Aorta (tissue), 5 donors: ENCODE measurements at places on chromosomes 1 and 21. TPM values are rescaled to one million over a fixed set of nuclear protein-coding genes. Genes with fewer than 3 reads are reported as not detected.

Gene RCAN3
- 0.84 TPM for polyA plus RNA-seq

GRCh38 chr1:22741118-22741517, 30.5 kb downstream of the EPHB2 start:
- no peak for DNase-seq

DNA sequence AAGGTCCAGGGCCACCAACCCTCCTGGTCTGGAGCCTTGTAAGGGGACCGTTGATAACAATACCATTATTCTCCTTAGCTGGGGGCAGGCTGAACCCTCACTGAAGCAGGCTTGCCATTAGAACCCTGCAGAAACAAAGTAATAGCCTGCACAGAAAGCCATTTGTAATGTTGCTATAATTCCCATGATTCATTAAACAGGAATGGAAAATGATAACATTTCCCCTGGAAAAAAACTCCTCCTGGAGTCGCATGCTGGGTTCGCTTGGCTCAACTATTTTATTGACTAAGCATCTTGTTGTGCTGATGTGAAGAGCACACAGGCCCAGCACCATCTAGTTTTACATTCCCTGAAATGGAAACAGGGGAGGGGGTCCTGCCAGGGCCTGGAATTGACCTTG, 155.6 kb upstream of the CSF3R start:
- DNase-seq = no peak

Gene ELAPOR1
- polyA plus RNA-seq = 6.0 TPM

DNA sequence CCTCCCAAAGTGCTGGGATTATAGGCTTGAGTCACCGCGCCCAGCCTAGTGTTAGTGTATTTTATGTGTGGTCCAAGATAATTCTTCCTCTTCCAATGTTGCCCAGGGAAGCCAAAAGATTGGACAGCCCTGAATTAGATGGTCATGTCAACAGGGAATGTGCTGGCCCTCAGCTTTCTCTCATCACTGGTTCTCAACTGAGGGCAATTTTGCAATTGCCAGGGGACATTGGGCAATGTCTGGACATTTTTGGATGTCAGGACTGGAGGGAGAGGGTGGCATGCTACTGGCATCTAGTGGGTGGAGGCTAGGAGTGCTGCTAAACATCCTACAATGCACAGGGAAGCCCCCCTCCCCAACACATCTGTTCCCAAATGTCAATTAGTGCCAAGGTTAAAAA, 95.0 kb downstream of the LAMC2 start:
- DNase-seq = no peak

GRCh38 chr21:36846631-36847030, 119.8 kb downstream of the HLCS start:
- no peak for DNase-seq

- peak; percentile 73 for DNase-seq
Observed at GRCh38 chr1:205961405-205961804, 18.1 kb upstream of the SLC26A9 start.

DNA sequence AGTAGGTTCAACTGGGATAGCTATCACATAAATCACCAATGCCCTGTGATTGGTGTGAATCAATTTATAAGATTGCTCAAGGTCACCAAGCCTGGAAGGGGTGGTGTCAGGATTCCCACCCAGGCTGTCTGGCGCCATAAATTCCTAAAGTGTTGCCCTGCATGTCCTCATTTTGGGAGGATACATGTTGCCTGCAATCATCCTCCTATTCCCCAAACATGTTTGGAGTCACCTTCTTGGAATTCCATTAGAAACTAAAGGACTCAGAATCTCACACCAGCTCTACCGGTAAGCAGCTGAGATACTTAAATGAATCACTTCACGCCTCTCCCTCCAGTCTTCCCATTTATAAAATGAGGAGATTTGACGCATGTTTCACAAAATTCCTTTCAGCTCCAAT, 54.1 kb upstream of the SLC45A1 start:
- DNase-seq = no peak

GRCh38 chr1:205458777-205459566, 3.1 kb upstream of the BLACAT1 start:
- no peak for DNase-seq

- DNase-seq = no peak
Observed at GRCh38 chr1:28280501-28280900, 21.2 kb downstream of the SESN2 start.

GRCh38 chr1:29671446-29672356, 435.4 kb downstream of the PTPRU start:
- DNase-seq = peak; percentile 45

- DNase-seq = no peak
Observed at GRCh38 chr1:53945183-53945432, 391 bp downstream of the IFT25 start.

Gene SYT14
- polyA plus RNA-seq = 0.13 TPM
